ENCODE measurements at places on chromosomes 11 and 22.
A peak's percentile ranks its signal among the peaks of the same experiment; 100 is the strongest.

DNA sequence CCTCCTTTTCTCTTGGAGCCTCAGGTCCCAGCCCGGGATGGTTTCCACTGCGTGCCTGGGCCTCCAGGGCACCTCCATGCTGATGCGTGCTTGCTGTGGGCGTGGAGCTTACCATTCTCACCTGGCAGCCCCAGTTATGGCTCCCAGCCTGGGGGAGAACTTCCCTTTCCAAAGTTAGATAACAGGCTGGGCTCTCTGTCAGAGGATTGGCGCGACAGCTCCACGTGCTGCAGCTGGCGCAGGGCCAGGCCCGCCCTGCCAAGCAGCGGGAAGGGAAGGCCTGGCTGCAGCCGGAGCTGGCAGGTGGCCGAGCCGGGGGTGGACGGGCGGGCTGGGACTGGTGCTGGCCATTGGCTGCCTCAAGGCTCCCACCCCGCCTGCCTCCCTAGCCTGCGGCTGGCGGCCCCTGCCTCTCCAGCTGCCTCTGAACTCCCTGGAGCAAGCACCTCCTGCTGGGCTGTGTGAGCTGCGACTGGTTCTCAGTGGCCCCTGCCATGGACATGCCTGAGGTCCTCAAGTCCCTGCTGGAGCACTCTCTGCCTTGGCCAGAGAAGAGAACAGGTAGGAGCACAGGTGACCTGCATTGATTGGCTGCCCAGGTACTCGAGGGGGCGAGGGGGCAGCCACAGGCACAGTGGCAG, 14.6 kb upstream of the TEF start:
- DNase-seq = peak; percentile 24

DNA sequence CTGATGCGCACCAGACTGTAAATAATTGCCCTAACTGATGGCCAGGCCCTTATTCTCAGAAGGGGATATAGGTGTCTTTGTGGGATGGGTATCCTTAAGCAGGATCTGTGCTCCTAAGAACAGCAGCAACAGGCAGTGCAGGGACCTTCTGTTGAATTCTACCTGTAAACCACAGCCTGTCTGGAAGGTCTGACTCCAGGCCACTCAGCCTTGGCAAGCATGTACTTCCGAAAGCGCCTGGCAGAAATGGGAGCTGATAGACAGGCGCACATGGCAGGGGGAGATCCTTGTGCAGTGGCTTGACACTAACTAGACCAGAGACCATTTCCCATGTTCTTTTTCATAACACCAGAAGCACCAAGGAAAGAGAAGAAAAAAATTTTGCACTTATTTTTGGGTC, 59.0 kb downstream of the C22orf31 start:
- DNase-seq = no peak

- DNase-seq = no peak
These were observed 9.6 kb upstream of the PTS start for GRCh38 chr11:112216561-112217105.

- DNase-seq = no peak
These were observed 4.0 kb downstream of the POU2AF3 start for GRCh38 chr11:111302298-111302697.

DNA sequence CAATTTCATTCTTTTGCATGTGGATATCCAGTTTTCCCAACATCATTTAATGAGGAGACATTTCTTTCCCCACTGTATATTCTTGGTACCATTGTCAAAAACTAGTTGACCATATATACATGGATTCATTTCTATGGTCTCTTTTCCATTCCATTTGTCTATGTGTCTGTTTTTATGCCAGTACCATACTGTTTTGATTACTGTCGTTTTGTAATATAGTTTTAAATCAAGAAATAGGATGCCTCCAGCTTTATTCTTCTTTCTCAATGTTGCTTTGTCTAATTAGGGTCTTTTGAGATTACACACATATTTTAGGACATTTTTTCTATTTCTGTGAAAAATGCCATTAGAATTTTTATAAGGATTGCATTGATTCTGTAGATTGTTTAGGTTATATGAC, 177.5 kb upstream of the POU2AF2 start:
- no peak for DNase-seq

DNA sequence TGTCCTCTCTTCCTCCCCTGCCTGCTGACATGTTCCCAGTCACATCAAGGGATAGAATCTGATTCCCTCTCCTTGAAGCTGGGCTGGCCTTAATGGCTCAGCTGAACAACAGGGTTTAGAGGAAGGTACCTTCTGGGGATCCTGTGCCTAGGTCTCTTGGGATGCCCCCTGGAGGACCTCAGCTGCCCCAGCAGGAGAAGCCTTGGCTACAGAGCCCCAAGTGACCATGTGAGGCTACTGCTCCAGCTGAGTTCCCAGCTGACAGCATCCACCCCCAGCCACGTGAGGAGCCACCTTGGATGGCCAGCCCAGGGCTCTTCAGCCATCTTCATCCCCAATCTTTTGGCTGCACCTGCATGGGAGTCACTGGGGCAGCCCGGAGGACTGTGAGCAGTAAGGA, 1499.3 kb downstream of the TBC1D22A start:
- no peak for DNase-seq

DNA sequence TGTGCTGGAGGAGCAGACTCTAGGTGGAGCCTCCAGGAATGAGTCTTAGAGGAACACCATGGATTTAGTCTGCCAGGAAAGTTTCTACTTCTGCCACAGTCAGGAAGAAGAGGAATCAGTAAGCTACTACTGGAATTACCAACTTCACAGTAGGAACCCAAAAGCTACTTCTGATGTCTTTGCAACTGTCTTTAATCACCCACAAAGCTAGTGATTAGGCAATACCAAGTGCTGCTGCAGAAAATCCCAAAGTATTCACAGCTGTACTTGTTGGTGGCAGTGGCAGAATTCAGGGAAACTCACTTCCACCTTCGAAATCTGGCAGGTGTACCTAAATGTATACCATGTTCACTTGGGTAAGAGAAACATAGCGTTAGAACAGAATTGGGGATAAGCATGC, 264.5 kb upstream of the SORL1-AS1 start:
- DNase-seq = no peak

- DNase-seq = no peak
These were observed 2.3 kb downstream of the GAB2 start for GRCh38 chr11:78415338-78415737.

DNA sequence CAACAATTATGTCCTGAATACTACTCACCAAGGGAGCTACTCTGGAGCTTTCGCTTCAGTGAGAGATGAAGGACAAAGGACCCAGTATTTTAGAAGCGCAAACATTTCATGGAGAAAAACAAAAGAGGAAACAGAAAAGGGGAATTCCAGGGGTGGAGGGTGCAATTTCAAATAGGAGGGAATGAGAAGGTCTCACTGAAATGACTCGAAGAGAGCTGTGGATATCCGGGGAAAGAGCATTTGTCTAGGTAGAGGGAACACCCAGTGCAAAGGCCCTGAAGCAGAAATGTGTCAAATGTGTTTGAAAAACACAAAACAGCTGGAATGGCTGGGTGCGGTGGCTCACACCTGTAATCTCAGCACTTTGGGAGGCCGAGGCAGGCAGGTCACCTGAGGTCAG, 2.4 kb downstream of the RPS19BP1 start:
- DNase-seq = no peak

- no peak for DNase-seq
These were observed 7.7 kb upstream of the QSER1 start for GRCh38 chr11:32884770-32885384.

Measured in CD4-positive, alpha-beta T cell treated with Interleukin-17A for 4 hours (primary cell).